Gastroesophageal sphincter (tissue), 4 donors: ENCODE measurements at places on chromosomes 2 and 18.
A peak's percentile ranks its signal among the peaks of the same experiment; 100 is the strongest.

- peak; percentile 74 for ATAC-seq
These were observed 45.6 kb downstream of the SESTD1 start for GRCh38 chr2:179218848-179219594.

DNA sequence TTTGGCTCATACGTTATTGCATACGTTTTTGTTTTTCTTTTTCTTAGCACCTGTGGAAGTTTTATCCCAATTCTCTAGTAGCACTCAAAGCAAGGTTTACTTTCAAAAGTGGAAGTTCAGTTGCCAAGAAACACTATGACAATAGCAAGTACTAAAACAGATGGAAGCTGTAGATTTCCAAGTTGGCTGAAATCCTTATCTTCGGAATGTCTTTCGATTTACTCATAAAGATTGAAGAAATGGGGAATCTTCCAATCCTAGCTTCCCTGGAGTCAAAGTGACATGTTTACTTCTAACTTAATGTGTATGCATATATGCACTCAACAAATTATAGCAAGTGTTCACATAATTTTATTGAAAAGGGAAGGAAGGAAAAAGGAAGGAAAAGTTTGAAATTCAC is 307.4 kb downstream of the CTNNA2 start:
- no peak for ATAC-seq

DNA sequence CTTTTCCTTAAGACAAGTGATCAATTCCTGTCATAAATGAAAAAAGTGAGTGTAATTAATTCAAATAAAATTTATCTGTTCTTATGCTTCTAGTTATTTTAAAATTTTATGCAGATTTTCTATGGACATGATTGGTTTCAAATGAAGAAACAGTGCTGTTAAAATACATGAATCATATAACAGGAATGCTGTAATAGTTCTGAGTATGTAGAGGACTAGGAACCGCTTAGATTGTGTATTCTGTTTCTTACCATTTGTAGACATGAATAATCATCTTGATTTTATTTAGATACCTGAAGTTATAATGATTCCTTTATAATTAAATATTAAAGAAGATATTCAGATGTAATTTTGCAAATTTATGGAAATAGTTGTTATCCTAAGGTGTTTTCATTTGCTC is 3.5 kb downstream of the ACTR2 start:
- no peak for ATAC-seq

- ATAC-seq, result no peak
These were observed 57.5 kb downstream of the MCFD2 start for GRCh38 chr2:46857871-46858701.

DNA sequence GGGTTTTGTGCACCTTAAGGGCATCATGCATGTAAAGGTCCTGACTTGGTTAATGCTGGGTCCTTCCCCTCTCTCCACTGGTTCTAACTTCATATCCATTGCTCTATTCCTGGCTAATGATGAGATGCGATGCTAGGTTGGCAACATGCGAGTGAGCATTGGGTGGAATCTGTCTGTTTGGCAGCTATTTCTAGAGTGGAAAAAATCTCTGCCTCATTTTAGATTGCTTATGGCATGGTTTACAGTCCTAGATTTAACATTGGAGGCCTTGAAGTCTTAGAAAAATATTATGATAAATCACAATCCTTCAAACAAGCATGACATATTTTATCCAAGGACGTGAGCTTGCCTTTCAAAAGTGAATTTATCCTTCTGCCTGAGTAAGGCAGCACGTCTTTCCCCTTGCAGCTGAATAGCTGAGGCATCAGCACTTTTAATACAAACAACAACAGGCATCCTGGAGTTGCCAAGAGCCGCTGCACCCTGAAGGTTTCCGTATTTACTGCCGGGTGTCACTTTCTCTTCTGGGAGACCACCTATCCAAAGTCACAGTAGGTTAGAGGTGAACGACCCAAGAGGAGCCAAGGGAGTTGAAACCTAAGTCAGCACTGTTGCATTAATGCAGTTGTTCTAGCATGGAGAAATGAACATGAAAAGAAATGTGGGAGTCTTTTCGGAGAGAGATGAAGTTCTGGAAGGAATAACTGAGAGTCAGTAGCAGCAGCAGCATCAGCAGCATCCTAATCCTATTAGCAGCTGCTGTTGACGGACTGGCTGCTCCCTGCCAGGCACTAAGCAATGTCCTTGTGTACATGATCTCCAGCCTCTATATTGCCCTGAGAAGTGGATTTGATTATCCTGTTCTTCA is 78.4 kb downstream of the MAPK4 start:
- ATAC-seq, result no peak

DNA sequence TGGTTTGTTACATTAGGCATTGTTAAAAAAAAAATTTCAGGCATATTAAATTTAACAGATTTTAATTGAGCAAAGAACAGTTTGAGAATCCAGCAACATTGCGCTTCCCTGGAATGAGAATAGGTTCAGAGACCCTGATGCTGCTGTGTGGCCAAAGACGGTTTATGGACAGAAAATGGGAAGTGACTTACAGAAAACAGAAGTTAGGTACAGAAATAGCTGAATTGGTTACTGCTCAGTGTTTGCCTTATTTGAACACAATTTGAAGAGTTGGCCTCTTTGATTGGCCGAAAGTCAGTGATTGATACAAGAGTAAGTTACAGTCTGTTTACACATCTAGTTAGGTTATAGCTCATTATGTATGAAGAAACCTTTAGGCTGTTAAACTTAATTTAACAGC is 6.0 kb upstream of the NEDD4L start:
- no peak for ATAC-seq

- no peak for ATAC-seq
These were observed 1.2 kb upstream of the TANC1 start for GRCh38 chr2:158967114-158967730.

- no peak for ATAC-seq
These were observed 325.4 kb downstream of the SMAD2 start for GRCh38 chr18:47605093-47605492.

DNA sequence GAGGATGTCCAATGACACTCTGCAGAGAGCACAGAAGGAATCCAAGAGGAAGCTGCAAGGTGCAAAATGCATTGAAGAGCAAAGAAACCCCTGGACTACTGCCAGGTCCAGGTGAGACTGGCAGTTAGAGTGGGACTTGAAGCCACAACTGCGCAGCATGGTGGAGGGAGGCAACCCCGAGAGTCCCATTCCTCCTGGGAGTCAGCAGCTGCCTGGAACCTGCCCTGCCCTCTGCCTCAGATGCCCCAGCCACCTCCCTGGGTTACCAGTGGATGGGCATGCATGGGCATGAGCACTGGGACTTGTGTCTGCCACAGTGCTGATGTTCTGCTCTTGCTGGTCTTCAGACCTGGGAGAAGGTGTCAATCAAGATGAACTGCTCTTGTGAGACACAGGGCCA is 43.2 kb downstream of the ANKMY1 start:
- no peak for ATAC-seq

DNA sequence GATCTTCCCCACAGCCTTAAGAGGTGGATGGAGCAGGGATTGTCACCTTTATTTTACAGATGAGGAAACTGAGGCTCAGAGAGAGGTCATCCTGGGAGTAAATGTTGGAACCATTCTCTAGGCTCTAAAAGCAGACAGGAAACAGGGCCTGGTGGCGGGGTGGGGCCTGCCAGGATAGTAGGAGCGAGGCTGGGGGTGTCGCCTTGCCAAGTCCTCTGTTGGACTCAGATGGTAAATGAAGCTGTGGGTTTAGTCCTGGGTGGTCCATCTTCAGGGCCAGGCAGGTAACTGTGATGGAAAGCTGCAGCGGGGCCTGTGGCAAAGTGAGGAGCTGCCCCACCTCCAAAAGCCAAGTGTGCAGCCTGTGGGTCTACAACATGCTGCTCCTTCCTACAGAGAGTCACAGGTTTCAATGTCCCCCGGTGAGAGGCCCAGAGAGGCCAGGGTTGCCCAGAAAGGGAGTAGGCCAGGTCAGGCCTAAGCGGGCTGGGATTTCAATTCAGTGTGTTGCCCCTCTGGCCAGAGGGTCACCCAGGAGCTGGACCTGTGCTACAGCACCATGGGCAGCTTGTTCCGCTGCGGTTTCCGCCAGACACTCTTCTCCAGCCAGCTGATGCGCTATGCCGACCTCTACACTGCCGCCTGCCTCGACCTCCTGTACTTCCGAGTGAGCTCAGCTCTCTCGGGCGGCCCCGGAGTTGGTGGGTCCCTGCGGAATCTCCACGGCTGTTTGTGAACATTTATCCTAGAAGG is 6.6 kb downstream of the NT5DC4 start:
- no peak for ATAC-seq

GRCh38 chr18:13390196-13390595 is 171.6 kb downstream of the LDLRAD4 start:
- no peak for ATAC-seq

DNA sequence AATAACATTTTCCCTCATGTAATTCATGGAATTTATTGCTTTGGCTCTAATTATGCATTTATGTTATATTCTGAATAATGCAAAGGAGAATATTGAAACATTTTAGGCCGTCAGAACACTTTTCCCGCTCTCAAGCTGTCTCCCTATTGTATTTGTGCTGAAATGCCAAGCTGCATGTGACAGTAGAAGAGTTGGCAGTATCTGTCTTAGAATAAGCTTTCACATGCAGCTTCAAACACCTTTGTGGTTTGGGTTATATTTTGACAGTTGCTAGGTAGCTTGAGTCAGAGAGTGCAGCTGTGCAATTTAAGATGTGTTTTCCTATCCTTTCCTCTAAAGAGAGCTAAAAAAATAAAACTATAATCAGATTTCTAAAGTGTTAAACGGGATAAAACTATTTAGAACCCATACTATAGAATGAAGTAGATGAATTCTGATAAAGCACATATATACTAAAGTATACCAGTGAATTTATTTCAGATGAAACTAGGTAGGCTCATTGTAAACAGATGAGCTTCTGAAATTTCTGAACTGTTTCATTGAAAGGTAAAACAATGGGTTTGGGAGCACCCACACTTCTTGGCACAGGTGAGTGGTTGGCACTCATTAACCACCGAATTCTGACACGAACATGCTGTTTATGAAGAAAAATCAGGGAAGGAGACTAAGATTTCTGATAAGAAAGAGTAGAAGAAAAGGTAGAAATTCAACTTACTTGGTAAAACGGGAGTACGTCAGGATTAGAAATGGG is 43.4 kb downstream of the PLCL1 start:
- no peak for ATAC-seq

- ATAC-seq, result no peak
These were observed 29.9 kb upstream of the OTOS start for GRCh38 chr2:240170354-240170735.

DNA sequence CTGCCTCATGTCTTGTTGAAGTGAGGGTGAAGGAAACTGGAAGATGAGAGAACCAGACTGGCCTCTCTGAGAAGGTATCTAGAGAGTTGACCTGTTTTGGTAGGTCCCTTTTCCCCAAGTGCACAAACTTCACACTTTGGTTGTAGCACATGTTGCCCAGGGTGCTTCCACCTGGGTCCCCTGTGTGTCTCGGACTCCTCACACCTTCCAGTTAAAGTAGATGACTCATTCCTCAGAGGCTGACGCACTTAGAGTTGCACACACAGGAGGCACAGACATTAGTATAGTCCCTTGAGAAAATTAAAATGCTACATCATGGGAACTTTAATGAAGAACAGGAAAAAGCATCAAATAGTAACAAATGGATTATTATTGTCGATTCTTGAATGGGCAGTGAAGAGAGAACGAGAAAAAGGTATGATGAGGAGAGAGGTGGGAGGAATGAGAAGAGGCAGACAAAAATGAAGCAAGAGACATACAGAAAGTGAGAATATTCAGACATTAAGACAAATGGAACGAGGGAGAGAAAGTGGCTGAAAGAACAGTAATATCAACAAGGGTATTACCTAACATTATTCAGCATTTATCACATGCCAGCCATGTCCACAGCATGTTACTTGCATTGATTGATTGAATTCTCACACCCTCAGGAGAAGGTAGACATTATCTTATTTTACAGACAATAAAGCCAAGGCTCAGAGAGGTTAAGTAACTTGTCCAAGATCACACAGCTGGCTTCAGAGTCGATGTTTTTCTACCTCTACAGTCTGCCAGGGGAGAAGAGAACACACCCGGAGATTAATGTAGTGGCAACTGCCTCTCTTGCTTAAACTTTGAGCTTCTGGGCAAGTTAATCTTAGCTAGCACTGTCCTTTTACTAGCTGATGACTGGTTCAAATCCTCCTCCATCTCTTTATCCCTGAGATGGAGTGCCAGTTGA is 68.6 kb downstream of the FHOD3 start:
- no peak for ATAC-seq

- no peak for ATAC-seq
These were observed 16.4 kb downstream of the FARP2 start for GRCh38 chr2:241372361-241372992.

DNA sequence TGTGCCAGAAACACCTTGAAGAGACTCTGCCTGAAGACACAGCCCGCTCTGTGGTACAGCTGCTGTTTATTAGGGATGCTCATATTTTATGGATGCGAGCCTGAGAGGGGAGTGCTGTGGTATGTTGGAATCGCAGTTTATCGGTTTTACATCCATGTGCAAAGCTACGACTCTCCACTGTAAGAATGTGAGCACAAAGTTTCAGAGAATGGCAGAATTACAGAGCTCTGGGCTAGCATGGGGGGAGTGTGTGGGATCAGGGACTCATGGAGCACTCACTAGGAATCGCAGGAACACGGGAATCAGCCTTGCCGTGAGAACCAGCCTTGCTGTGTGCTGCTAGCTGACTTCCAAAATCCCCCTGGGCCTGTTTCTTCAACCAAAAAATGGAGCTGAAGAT is 199.9 kb downstream of the RNF144A start:
- ATAC-seq, result no peak

DNA sequence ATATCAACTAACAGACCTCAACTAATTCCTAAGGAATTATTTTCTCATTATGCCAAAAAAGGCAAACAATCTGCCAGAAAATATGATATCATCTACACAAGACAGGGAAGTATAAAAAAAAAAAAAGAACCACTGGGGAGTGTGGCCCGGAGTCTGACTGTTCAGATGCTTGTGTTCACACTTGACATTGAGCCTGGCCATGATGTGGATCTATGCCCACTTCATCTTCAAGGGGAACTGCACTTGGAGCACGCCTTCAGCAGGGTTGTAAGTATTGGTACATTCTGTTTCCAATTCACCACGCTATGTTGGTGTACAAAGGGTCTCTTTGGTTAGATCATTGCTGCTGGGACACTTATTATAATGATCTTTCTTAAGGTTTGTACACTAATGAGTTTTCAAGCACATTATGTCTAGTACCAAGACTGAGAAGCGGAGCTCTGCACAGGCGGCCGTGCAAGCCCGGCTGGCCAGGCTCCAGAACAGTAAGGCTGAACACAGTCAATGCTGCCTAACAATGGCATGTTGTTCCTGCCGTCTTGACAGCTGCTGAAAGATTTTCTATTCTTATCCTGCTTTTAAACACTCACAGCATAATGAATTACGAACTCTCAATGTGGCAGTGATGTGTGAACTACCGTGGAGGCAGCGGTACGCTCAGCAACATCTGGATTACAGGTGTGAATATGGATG is 788.4 kb upstream of the SOX11 start:
- ATAC-seq, result no peak

DNA sequence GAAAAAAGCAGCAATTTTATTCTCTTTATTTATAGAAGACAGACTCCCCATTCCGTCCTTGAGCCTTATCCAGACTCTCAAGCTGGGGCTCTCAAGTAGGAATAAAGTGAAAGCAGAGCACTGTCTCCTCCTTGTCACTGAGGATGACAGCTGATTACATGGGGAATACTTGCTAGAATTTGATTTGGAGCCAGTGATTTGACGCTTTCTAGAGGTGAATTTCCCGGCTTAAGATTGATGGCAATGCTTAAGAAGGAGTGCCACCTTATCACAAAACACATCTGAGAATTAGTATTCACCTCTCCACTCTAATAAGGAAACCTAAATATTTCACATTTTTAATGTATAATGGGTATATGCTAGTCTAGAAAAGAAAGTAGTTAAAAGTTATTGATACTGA is 135.4 kb upstream of the SLC39A10 start:
- ATAC-seq, result no peak
